ENCODE measurements at places on chromosomes 5 and 9.
A peak's percentile ranks its signal among the peaks of the same experiment; 100 is the strongest.

GRCh38 chr5:77146896-77147295 lies 59.8 kb upstream of the ZBED3 start:
- no peak for DNase-seq

DNA sequence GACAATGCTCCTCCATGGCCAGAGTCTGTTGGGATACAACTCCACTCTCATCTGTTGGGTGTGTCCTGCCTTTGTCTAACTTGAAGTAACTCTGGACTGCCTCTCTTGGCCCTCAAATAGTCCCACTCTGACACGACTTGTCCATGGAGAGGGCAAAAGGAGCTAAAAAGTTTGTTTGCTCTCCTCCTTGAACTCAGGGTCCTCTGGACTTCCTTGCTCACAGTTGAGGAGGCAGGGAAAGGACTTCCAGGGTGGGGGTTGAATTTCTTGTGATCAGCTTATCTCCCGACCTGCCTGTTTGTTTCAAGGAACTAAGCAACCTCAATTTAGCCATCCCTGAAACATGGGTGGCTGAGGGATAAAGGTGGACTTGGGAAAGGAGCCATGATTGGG lies 11.7 kb downstream of the DNAJB5 start:
- no peak for DNase-seq

DNA sequence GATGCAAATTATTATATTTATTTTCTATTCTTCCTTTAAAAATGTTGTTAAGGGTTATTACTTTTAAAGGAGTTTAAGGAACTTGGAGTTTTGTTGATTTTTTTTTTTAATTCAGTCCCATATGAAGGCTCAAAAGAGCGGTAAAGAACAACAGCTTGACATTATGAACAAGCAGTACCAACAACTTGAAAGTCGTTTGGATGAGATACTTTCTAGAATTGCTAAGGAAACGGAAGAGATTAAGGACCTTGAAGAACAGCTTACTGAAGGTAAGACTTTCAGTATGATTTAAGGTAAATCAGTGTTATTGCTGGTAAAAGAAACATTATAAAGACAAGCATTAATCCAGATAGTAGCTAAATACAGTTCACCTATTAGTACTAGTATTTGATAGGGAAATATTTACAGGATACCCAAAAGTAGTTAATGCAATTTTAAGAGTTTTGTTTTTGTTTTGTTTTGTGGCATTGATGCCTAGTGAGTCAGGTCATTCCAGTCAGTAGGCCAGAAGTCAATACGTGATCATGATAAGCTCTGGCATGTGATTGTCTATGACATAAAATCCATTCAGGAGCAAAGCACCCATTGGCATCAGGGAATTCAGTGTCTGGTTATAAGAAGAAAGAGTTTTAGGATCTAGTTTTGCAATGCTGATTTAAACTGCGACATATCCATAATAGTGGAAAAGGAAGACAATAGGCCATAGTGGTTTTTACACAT lies 49.2 kb downstream of the CNTRL start:
- DNase-seq, result no peak

GRCh38 chr5:124963236-124963919 lies 216.9 kb upstream of the ZNF608 start:
- peak; percentile 58 for DNase-seq

- DNase-seq, result no peak
Observed at GRCh38 chr5:76257897-76258296, 145.2 kb upstream of the IQGAP2 start.

- no peak for DNase-seq
Observed at GRCh38 chr9:111632695-111633388, 1.7 kb downstream of the DNAJC25 start.

- no peak for DNase-seq
Observed at GRCh38 chr5:168002116-168002515, 289.3 kb upstream of the WWC1 start.

DNA sequence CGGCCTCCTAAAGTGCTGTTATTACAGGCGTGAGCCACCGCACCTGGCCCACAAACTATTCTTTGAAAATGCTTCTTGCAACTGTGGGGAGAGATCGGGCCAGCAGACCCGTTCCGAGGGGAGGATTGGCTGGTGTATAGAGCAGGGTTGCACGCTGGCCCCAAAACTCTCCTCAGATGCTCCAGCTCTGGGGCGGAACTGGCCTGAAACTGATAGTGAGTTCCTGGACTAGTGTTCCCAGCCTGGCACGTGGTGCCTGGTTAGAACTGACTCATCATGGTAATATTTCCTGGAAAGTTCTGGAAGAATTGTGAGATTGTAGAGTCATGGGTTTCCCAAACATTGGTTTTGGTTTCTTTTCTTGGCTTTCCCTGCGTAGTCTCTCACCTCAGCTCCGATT lies 120.5 kb downstream of the FBXL7 start:
- DNase-seq, result peak; percentile 84
